ENCODE measurements at places on chromosomes 2 and 18.

GRCh38 chr2:79964966-79965365 is 339.6 kb downstream of the LRRTM1 start:
- DNase-seq, result no peak

DNA sequence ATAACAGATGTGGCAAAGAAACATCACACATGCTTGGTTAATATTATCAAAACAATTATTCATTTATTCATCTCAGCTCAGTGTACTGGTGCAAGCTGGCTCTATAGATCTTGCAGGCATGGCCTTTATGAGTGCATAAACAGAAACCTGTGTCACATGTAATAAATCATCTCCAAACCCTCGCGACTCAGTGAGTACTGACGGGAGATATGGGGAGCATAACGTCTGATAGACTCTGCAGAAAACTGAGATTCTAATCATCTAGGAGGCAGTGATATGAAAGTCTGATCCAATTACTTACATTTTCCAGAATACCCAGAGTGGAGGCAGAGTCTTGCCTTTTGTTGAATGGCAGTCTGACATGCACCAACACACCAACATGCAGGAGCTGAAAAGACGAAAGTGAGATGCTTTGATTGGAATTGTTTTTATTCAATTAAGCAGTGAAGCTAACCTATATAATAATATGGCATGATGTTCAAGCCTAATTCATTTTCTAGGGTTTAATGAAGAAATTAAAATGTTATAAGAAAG is 416.8 kb downstream of the RNF144A start:
- DNase-seq, result no peak

DNA sequence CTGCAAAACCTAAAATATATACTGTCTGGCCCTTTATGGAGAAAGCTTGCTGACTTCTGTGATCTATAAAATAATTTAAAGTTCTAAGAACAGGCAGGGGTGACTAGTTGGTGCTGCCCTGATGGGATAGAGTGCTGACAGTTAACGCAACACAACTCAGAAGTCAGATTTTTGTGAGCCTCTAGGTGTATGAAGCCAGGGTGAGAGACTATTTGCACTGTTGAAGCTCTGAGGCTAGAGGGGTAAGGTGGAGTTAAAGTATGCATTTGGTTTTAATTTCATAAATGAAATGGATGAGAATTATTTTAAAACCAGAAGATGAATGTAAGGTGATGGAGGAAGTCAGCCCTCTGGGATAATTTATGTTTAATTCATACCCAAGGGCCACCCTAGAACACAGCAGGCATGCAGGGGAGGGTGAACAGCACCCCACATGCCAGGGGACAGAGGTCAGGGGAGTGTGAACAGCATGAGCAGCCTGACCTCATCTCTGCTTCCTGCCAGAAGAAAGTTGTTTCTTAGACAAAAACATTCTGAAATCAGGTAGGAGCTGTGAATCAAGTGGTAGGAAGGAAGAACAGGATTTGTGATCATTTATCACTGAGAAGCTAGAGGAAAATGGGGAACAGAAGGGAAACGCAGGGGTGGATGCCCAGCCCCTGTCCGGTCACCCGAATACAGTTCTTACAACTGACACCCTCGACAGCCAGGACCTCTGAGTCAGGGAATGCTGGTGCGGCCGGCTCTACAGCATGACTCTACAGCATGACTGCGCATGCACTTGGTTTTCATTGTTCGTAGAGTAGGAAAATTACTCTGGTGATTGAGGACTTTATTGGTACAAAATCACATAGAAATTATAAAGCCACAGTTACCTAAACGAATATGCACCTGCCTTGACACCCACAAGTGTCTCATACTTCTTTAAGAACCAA is 93.1 kb downstream of the MBP start:
- no peak for DNase-seq

DNA sequence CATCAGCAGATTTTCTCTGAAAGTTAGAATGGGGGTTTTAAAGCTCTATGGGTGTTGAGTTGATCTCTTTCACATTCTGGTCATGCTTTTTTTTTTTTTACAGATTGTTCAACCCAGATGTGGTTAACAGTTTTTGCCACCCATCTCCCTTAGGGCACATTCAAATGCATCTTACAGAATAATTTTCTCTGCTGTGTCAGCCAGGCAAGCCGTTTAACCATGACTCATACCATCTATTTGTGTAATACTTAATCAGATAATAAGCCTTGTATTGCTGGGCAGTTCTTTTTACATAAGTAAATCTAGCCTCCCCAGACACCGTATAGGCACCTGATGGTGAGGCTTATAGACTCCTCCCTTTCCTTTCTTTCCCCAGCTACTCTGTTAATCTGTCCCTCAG is 62.0 kb downstream of the TGIF1 start:
- DNase-seq, result no peak

DNA sequence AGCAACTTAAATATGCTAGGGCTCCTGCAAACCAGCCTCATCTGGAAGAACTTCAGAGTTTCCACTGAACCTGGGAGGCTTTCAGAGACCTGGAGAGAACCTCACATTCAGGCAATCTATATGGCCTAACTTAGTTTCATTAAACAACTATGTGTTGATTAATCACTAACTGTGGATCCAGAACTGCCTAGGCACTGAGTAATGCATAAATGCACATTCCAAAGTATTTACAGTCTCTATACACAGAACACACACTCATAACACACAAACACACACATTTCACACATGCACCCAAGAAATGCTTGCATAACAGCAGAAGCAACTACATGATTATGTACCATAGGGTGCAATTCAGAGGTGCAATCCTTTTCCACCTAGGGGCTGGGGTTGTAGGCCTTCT is 552.8 kb downstream of the BCL11A start:
- DNase-seq, result no peak

GRCh38 chr2:170733798-170734600 is 18.9 kb downstream of the SP5 start:
- no peak for DNase-seq

GRCh38 chr2:121608367-121608766 is 40.9 kb downstream of the CLASP1 start:
- DNase-seq, result no peak

GRCh38 chr2:82968358-82968757 is 1490.7 kb downstream of the SUCLG1 start:
- no peak for DNase-seq

GRCh38 chr2:134578316-134578715 is 140.5 kb downstream of the TMEM163 start:
- no peak for DNase-seq

GRCh38 chr18:77023102-77023782 is 109.3 kb downstream of the MBP start:
- no peak for DNase-seq

DNA sequence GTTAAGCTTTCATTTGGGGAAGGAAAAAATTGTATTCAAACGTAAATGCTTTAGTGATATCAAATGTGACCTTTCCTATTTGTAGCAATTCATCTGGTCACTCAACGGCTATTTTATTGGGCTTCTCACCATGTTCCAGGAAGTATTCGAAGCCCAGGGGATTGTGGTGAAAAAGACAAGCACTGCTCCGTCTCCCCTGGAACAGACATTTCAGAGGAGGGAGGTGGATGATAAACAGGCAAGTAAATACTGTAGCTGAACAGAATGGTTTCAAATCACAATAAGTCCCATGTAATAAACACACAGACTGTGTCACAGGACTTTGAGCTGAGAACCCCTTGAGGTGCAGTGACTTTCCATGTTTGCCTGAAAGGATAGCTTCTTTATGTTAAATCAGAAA is 464.7 kb upstream of the HNRNPA3 start:
- no peak for DNase-seq

GRCh38 chr2:148244593-148245292 is 223.9 kb downstream of the MBD5 start:
- no peak for DNase-seq

DNA sequence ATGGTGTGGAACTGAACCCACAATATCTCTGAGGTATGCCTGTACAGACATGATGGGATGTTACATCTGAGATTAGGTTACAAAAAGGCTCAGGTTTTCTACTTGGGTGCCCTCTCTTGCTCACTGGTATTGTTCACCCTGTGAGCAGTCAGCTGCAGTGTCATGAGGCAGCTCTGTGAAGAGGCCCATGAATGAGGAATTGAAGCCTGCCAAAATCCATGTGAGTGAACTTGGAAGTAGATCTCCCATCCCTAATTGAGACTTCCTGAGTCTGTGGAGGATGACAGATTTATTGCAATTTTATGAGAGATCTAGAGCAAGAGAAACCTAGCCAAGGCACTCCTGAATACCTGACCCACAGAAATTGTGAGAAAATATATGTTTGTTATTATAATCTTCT is 404.9 kb upstream of the ZEB2 start:
- no peak for DNase-seq

DNA sequence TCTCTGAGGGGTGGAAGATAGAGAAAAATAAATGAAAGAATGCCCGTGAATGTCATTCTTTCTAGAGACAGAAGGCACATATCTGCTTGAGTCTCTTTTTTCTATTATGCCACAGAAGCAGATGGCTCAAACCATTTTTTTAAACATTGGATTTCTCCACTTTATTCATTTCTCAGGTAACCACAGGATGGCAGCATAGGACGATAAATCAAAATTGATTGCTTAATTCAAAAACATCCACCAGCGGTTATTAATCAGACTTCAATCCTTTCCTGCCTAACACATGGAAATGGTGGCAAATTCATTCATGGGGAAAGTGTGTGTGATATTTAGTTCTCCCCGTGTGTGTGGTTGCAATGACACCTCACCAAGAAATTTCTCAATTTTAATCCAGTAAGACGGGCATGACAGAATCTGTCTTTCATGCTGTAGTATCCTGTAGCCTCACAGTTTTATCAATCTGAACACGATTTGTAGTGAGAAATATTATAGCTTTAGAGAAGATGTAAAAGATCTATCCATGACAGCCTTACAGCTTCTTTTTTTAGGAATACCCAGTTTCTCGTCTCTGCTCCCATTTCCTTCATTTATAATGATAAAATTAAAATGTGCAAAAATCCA is 72.2 kb downstream of the DSC3 start:
- no peak for DNase-seq

GRCh38 chr18:50911006-50911405 is 32.1 kb downstream of the ME2 start:
- DNase-seq, result no peak

- DNase-seq, result no peak
Measured at GRCh38 chr2:142020368-142020767, 110.4 kb downstream of the LRP1B start.

GRCh38 chr18:80145196-80145804 is 36.2 kb downstream of the ADNP2 start:
- DNase-seq, result no peak

DNA sequence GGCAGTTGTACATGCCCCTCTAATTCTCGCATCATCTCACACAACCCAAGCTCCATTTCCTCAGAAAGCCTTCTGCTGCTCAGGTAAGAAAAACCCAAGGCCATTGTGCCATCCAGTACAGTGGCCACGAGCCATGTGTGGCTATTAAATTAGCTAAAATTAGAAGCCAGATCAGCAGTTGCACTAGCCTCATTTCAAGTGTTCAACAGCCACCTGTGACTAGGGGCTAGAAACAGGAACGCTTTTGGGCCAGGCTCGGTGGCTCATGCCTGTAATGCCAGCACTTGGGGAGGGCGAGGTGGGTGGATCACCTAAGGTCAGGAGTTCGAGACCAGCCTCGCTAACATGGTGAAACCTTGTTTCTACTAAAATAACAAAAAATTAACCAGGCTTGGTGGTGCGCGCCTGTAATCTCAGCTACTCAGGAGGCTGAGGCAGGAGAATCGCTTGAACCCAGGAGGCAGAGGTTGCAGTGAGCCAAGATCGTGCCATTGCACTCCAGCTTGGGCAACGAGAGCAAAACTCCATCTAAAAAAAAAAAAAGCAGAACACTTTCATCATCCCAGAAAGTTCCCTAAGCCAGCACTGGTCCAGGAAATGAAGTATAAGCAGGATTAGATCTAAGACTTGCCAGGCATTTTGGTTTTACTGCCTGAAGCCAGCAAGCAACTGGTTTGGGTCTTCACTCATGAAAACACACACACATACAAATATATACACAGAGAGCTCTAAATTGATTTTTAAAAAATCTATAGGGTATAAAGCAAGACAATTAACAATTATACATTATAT is 35.7 kb downstream of the ATP8B1 start:
- no peak for DNase-seq

DNA sequence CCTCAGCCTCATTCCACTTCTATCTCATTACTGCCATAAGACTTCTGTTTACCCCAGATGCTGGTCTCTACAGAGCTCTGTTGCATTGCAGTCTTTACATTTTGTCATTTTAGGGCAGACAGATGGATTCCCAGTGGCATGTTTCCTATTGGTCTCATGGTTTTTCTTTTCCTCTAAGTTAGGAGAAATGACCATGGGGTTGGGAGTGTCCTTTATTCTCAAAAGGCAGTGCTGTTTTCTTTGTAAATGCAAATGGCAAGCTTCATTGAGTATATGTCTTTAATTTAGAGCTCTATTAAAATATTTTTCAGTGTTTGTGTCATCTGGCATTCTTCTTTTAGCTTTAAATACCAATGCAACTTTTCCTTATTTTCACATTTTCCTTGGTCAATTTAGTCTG is 57.0 kb downstream of the MSTN start:
- no peak for DNase-seq

- no peak for DNase-seq
Measured at GRCh38 chr2:97662386-97662894, 1.4 kb downstream of the ACTR1B start.

DNA sequence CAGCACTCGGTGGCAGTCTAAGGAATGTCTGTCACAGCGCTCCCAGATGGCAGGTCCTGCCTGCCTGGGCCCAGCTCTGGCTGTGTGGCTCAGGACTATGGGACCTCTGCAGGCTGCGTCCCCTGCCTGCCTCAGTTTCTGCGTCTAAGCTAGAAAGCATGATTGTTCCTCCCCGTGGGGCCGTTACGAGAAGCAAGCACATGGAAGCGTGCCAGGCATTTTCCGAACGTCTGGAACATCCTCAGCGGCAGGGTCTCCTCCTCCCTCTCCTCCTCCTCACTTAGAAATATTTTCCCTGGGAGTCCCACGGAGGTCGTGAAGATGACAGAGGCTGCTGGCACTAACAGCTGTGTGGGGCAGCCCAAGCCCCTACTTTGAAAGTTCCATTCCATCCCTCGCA is 43.3 kb downstream of the LRRFIP1 start:
- no peak for DNase-seq
